ENCODE measurements at places on chromosomes 12 and 14.

DNA sequence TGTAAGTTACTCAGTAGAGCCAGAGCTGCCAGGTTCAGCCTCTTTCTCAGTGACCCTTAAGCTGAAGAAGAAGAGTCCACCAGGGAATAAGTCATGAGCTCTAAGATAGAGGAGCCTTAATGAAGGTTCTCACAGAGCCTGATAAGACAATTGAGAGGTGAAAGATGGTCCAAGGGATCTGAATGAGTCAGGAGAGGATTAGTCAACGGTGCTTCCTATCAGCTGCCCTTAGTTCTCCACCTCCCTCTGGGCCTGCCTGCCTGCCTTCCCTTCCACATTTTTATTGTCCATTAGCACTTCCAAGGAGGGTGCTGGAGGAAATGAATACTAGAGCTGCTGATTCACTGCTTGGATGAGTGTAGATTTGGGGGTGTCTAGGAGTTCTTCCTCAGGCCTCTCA is 161.7 kb upstream of the RMST start:
- no peak for DNase-seq

DNA sequence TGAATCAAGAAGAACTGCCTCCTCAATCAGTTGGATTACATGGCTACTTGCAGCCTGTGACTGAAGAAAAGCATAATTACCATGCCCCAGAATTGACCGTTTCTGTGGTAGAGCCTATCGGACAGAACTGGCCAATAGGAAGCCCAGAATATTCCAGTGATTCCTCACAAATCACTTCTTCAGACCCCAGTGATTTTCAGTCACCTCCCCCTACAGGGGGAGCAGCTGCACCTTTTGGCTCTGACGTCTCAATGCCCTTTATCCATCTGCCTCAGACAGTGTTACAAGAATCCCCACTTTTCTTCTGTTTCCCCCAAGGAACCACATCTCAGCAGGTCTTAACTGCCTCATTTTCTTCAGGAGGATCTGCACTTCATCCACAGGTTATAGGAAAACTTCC is 80.8 kb downstream of the RAD52 start:
- no peak for DNase-seq

GRCh38 chr12:115852054-115852453 is 425.4 kb downstream of the MED13L start:
- DNase-seq = no peak

GRCh38 chr14:104602933-104603325 is 1.6 kb downstream of the TMEM179 start:
- DNase-seq = no peak

GRCh38 chr14:78325911-78326310 is 155.7 kb downstream of the NRXN3 start:
- DNase-seq = no peak

DNA sequence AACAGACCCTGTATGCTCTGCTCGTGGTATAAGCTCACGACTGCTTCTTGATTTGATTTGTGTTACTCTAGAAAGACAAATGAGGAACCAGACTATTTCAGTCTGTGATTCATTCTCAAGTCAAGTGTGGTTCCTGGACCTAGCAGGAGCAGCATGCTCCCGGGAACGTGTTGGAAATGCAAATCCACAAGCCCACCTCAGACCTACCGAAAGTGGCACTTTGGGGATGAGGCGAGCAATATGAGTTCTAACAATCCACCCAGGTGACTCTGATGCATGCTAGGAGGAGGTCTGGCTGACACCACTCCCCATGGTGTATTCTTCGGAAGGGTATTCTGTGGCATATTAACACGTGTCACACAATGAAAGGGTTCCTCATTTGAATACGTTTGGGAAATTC is 59.5 kb upstream of the TMX1 start:
- no peak for DNase-seq

DNA sequence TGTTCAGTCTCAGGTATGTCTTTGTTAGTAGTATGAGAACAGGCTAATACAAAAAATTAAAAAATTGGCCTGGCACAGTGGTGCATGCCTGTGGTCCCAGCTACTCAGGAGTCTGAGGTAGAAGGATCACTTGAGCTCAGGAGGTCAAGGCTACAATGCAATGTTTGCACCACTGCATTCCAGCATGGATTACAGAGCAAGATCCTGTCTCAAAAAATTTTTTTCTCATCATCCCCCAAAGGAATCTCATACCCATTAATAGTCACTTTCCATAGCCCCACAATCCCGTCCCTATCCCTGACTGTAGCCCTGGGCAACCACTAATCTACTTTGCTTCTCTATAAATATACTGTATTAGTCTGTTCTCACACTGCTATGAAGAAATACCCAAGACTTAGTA is 57.8 kb downstream of the TTC8 start:
- no peak for DNase-seq

- peak; percentile 12 for DNase-seq
Observed at GRCh38 chr14:40417777-40418401, 985.7 kb upstream of the FBXO33 start.

- no peak for DNase-seq
Observed at GRCh38 chr14:47438650-47439140, 236.7 kb downstream of the MDGA2 start.

GRCh38 chr14:106277503-106277902 is 751.1 kb downstream of the TMEM121 start:
- DNase-seq = no peak

- no peak for DNase-seq
Observed at GRCh38 chr12:14656846-14657245, 39.6 kb downstream of the GUCY2C start.

DNA sequence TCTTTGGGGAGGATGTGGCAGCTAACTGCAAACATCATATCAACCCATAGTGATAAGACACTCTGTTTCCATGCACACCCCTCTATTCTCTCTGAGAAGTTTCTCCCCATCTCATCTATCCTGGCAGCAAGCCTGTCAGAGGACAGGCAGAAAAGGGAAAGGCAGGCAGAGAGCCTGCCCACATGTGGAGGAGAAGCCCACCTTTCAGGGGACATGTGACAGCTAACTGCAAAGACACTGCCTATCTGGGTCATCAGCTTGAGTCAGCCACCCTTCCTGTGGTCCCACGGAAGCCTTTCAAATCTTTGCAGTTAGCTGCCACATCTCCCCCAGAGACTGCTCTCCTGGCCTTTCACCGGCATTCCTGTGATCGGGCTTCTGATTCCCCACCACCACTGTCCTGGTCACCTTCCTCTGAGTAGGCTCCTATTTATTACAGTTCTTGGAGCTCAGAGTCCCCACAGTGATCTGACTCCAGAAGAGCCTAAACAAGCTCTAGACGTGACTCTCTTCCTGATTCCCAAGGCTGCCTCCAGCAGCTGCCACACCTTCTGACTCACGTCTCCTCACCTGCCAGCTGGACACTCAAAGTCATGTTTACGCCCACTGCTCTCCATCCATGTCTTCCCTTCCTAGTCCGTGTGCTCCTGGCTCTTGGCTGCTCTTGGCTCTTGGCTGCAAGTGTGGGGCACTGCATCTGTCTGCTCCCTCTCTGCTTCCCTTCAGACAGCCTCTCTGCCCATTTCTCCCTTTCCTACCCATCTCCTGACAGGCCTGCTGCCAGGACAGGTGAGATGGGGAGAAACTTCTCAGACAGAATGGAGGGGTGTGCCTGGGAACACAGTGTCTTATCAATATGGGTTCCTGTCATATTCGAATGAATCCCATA is 7.5 kb upstream of the KRT1 start:
- DNase-seq = no peak

GRCh38 chr12:65892841-65893251 is 68.6 kb downstream of the HMGA2 start:
- no peak for DNase-seq

- DNase-seq = no peak
Observed at GRCh38 chr12:54708826-54709225, 60.7 kb upstream of the DCD start.

DNA sequence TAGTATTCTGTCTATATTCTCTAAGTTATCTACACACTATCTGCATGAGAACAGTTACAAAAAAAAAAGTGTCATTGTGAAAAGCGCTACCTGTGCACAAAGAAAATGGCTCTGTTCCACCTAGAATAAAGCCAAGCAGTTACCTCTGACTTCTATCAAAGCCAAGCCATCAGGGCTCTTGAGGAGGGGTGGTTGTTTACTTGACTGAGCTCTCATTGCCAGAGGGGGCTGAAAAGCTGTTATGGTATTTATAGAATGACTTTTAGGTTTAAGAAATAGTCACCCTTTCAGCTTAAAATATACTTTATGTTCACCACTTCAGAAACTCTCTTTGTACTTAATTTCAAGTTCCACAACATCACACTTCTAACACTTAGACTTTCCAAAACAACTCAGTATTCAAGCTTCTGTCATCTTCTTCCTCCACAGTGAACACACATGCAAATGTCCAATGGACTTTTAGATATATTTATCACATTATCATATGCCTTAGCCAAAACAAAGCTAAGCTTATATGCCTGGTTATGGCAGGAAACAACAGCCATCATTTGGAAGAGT is 7.5 kb downstream of the ITPR2 start:
- DNase-seq = no peak

GRCh38 chr12:113818283-113818682 is 147.8 kb downstream of the RBM19 start:
- no peak for DNase-seq

GRCh38 chr12:111285200-111285599 is 83.7 kb downstream of the PHETA1 start:
- no peak for DNase-seq

DNA sequence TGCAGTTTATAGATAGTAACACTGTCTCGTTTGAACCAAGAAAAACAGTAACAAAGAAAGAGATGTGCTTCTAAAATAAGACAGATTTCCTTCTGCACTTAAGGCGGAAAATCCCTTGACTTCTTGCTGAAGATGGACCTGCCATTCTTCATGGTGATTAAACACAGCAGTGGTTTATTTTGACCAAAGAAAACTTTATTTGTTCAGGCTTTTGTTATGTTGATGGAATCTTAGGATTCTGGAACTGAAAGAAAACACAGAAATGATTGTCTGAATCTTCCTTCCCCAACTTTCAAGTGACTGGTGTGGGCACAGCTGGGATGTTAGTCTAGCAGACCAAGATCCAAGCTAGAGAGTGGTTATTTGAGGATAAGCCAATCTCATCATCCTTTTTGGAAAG is 72.2 kb downstream of the DACT1 start:
- DNase-seq = no peak

GRCh38 chr12:104751120-104751519 is 207.0 kb downstream of the SLC41A2 start:
- no peak for DNase-seq

DNA sequence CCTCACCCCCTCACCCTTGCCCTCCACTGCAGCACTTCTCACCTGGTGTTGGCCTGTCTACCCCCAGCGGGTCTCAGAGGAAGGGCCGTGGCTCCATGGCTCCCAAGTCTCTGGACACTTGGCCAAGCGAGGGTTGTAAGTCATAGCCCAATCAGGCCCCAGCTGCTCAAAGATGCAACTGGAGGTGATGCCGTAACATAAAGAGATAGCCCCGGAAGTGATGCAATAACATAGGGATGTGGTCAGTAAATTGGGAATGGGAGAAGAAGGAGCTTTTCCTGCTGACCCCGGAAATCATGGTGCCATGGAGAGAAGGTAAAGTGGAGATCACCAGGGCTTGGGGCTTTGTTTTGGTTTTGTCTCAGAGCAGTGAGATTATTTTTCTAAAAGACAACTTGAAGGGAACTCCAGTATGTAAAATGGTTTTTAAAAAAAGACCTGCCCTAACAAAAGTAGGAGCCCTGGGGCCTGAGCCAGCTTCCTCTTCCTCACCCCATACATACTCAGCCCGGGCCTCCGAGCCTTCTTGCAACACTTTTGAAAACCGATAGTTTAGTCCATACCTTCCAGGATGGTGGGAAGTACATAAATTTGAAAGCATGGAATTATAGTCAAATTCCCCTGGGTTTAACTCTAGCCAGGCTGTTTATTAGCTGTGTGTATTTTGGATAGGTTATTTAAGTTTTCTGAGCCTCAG is 212.5 kb downstream of the CRADD start:
- no peak for DNase-seq

DNA sequence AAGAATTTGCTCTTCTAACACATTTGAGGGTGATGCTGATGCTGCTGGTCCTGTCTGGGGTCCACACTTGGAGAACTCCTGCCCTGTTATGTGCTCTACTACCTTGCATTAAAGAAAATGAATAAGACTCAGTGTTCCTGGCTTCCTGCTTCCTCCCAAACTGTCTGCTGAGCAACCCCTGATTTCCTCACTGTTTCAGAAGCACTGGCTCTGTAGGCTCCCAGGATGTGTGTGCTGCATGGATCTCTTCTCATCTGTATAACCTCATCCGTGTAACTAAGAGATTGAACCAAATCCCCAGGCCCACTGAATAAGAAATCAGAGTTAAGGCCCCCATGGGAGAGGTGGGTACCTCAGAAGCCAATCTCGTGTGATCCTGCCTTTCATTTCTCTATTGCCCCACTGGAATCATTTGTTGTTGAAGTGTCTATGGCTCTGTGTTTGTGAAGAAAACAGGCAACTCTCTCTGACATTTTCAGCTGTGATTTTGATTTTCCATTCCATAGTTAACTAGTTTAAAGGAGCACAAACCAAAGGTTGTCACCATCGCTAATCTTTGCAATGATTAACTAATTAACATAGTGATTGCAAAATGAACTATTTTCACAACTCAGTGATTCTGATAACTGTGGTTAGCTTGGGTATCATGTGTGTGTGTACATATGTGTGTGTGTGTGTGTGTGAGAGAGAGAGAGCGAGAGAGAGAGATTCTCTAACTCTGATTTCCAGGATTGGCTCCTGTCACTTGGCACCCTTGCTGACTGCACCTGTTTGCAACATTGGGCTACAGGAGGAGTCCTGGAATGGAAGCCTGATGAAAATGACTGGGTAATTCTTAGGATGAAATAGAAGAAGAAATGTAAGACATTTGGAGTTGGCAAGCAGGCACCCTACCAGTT is 196.2 kb downstream of the SLC38A4 start:
- DNase-seq = no peak

DNA sequence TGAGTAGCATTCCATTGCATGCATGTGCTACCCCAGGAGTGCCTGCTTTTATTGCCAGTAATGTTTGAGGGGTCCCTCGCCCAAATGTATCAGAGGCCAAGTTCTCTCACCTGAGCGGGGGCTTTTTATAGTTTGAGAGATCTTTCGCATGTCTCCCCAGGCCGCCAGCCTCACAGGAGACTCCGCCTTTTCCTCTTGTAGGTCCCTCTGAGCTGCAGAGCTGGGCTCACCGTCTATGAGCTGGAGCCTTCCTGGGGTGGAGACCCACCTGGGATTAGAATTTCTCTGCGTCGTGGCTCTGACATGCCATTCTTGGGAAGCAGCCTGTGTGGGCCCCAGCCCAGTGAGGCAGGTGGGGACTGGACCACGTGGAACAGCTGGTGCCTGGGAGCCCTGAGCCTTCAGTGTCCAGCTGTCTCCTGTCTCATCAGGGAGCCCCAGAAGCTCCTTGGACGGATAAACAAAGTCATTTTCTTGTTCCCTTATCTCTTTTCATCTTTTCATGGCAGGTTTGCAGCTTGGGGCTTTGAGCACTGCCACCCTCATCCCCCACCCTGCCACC is 261.7 kb upstream of the CRY1 start:
- no peak for DNase-seq

- no peak for DNase-seq
Observed at GRCh38 chr14:51879170-51879569, 18.8 kb downstream of the GNG2 start.

GRCh38 chr12:109302358-109302757 is 6.7 kb downstream of the FOXN4 start:
- DNase-seq = no peak

GRCh38 chr12:67222302-67222701 is 46.9 kb upstream of the CAND1 start:
- DNase-seq = no peak
